HCT116 (cell line): ENCODE measurements at places on chromosomes 11 and 22.

- no peak for DNase-seq
Observed at GRCh38 chr11:23232652-23233051, 372.4 kb upstream of the CCDC179 start.

- DNase-seq: no peak
Observed at GRCh38 chr11:10941414-10941813, 83.6 kb upstream of the ZBED5 start.

DNA sequence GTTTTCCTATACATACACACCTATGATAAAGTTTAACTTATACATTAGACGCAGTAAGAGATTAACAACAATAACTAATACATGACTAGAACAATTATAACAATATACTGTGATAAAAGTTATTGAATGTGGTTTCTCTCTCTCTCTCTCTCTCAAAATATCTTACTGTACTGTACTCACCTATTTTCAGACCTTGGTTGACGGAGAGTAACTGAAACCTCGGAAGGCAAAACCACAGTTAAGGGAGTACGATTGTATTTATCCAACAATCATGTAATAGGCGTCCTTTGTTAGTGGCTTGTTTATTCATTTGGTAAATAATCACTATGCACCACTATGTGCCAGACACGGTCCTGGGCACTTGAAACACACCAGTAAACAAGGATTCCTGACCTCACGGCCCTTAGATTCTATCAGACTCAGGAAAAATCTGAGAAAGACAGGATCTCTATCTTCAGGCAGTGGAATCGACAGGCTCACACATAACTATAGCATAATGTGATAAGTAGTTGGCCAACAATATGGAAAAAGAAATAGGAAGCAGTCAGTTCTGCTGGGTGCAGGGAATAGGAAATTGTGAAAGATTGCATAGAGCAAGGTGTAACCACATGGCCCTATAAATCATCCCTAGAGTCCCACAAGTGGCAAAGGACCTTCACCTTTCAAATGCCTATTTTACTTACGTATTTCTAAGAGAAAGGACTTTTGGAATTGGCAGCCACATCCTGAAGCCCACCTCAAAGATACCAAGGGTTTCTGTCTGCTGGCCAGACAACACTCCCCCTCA lies 12.0 kb downstream of the ETS1 start:
- no peak for DNase-seq

GRCh38 chr11:11860103-11860979 lies 18.6 kb downstream of the USP47 start:
- DNase-seq: no peak

GRCh38 chr11:112485280-112485679 lies 224.6 kb upstream of the PLET1 start:
- no peak for DNase-seq

GRCh38 chr22:20536590-20537324 lies 29.3 kb downstream of the MED15 start:
- DNase-seq: no peak
